ENCODE measurements at places on chromosomes 5 and 9.

DNA sequence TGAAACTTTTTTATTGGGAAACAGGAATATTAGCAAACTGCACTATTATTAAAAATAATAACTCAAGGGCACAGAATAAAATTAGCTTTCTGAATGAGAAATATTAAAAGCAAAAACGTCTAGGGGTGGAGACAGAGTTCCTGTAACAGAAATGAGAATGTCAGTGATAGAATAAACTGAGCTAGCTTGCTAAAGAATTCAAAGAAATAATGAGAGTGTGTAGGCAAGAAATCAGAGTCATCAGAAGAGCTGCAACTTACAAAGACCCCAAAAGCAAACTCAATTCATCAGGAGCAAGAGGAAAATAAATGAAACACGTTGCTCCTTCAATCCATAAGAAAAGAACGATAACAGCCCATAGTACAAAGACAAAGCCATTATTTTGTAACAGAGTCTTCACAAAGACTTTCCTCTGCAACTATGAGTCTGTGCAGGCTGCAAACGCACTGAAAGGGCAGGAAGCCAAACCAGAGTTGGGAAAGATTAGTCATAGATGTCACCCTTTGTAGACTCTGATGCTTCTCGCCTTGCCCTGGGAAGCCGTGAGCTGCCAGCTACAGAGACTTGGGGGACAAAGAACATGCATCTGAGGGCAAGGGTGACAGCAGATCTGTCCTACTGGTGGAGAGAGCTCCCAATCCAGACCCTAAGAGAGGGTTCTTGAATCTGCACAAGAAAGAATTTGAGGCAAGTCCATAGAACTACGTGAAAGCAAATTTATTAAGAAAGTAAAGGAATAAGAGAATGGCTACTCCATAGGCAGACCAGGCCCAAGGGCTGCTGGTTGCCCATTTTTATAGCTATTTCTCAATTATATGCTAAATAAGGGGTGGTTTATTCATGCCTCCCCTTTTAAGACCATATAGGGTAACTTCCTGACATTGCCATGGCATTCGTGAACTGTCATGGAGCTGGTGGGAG is 40.8 kb downstream of the SHC3 start:
- DNase-seq: peak; percentile 97

- no peak for DNase-seq
Measured at GRCh38 chr9:138095813-138096518, 218.4 kb downstream of the CACNA1B start.

GRCh38 chr9:9283159-9283986 is 1329.4 kb downstream of the PTPRD start:
- DNase-seq: no peak

GRCh38 chr9:13213337-13213736 is 66.2 kb downstream of the MPDZ start:
- DNase-seq: peak; percentile 51
